Stomach (tissue), 19 donors: ENCODE measurements at places on chromosomes 6 and 20.

DNA sequence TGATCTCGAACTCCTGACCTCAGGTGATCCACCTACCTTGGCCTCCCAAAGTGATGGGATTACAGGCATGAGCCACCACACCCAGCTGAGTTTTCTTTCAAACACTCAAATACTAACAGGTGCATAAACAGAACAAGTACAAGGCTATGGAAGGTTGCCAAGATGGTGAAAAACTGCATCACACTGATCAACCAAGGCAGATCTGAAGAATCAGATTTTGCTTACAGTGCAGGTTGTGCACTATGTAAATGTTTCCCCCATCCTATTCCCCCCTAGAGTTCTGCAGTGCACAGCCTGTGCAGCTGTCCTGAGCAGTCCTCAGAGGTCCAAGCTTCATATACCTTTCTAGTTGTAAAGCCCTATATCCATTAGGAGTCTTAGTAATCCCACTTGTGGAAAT is 73.0 kb downstream of the GFRA4 start:
- H3K27ac ChIP-seq: no peak overlapping the region
- no peaks in the 10 kb centered on the region for H3K4me1 ChIP-seq

- no peak overlapping the region for H3K27ac ChIP-seq
- peaks cover 29% of the 10 kb centered on the region for H3K4me1 ChIP-seq
- no peak overlapping the region for H3K4me3 ChIP-seq
- peaks cover 21% of the 10 kb centered on the region for H3K36me3 ChIP-seq
- no peak for DNase-seq
- H3K27me3 ChIP-seq: no peaks in the 10 kb centered on the region
Measured at GRCh38 chr6:34586327-34587040, 30.4 kb upstream of the SPDEF start.

- no peaks in the 10 kb centered on the region for H3K36me3 ChIP-seq
- H3K4me3 ChIP-seq: no peak overlapping the region
- no peak overlapping the region for H3K27ac ChIP-seq
- H3K27me3 ChIP-seq: no peaks in the 10 kb centered on the region
- H3K4me1 ChIP-seq: no peaks in the 10 kb centered on the region
Measured at GRCh38 chr6:164078532-164079274, 664.2 kb downstream of the QKI start.

- no peak overlapping the region for H3K4me3 ChIP-seq
- H3K36me3 ChIP-seq: peaks cover 31% of the 10 kb centered on the region
- H3K4me1 ChIP-seq: no peaks in the 10 kb centered on the region
- no peak overlapping the region for H3K27ac ChIP-seq
- DNase-seq: no peak
Measured at GRCh38 chr6:144854654-144855053, 569.5 kb downstream of the UTRN start.

DNA sequence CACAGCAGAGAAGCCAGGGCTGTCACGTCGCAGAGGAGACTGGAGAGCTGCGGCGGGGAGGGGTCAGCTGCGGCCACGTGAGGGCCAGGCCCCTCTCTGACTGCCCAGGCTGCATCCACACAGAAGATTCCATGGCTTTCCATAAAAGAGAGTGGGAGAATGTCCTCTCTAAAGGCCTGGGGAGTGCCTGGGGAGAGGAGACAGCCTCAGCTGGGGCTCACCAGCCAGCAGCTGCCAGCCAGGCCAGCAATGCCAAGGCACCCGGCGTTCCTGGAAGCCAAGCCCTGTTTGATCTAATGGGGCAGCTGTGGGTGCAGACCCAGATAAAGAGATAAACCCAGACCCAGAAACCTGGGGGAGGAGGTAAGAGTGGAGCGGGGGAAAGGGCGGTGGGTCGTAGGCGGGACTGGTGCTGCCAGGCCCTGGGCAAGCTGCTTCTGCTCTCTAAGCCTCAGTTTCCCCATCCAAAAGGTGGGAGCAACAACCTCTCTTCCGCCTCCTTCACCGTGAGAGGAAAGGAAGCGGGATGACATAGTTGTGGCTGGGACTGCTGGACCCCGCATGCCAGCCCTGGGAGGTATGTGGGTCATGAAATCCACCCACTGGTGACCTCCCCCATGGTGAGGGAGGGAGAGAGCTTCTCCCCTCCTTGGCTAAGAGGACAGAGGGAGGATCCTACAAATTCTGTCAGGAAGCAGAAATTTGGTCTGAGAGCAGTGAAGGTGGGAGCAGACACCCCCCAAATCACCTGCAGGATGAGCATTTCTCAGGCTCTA is 3.1 kb upstream of the OSBPL2 start:
- peak overlapping the region; percentile 57 for H3K27ac ChIP-seq
- peaks cover 32% of the 10 kb centered on the region for H3K4me1 ChIP-seq
- peak; percentile 80 for DNase-seq

DNA sequence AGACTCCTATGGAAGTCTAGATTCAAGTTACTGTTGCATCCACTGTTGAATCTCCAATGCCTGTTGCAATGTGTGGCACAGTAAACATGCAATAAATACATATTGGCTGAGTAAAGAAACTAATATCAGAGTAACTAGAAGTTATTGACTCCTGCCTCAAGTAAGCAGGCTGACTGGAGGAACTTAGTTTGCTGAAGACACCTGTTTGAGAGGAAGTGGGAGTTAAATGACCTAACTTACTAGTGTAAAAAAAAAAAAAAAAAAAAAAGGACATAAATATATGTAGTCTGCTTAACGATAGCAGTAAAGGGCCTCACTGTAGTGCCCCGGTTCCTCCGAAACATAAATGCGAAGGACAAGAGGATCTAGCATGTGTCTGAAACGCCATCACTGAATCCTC is 249.8 kb upstream of the PRDM1 start:
- no peak for DNase-seq
- H3K4me1 ChIP-seq: no peaks in the 10 kb centered on the region
- H3K27me3 ChIP-seq: no peaks in the 10 kb centered on the region
- no peak overlapping the region for H3K27ac ChIP-seq

GRCh38 chr6:1212919-1213318 is 99.0 kb upstream of the FOXQ1 start:
- DNase-seq: no peak
- no peak overlapping the region for H3K27ac ChIP-seq
- H3K36me3 ChIP-seq: no peaks in the 10 kb centered on the region
- no peaks in the 10 kb centered on the region for H3K4me1 ChIP-seq

DNA sequence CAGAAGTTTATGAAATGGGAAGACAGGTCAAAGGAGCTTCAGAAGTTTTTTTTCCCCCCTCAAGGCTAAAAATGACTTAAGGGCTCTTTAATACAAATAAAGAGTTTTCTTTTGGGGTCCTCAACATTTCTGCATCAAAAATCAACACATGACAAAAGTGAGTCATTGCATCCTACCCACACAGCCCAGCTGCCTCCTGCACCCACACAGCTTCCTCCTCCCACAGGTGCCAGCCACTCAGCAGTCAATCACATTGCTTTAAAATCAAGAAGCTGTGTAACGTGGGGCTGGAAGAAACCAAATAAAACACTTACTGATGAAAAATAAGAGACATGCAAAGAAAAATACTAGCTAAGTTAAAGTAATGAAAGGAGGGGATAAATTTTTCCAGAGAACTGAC is 68.5 kb downstream of the MAP3K5 start:
- H3K27me3 ChIP-seq: no peaks in the 10 kb centered on the region
- peaks cover 8% of the 10 kb centered on the region for H3K4me1 ChIP-seq
- H3K4me3 ChIP-seq: no peak overlapping the region
- no peak overlapping the region for H3K27ac ChIP-seq

DNA sequence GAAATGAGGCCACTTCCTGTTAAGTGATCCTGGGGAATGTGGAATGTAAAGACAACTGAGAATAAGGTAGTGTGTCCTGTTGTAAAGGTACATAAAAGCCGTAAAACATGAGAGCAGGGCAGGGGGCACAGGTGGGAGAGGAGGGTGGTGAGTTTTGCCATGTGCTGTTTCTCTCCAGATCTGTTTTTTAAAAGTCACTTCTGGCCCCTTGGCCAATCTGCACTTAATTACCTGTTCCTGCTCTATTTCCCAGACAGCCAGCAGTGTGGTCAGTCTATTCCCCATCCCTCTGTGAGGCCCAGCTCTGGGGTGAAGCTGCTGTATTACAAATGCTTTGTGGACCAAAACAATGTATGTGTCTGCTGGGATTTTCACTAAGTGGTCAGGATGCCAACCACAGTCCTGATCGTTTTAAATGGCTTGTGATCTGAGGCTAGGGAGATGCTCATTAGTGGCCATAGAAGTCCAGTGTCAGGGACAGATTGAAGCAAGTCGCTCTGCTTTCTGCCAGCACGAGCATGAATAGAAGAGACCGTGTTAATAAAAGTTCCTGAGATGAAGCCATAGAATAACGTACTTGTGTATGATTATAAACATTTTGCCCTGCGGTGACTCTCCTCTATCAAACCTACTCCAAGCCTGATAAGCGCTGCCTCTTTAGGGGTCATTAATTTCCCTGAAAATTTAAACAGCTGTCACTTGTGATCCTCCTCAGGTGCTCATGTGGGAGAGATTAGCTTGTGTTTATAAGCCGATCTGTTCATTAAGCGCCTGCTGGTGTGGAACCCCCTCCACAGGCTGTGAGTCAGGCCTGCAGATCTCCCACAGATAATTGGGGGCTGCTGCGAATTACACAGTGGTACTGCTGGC is 111.8 kb upstream of the CENPW start:
- DNase-seq: no peak
- no peak overlapping the region for H3K27ac ChIP-seq
- H3K36me3 ChIP-seq: no peaks in the 10 kb centered on the region
- H3K4me3 ChIP-seq: no peak overlapping the region
- H3K27me3 ChIP-seq: no peaks in the 10 kb centered on the region

DNA sequence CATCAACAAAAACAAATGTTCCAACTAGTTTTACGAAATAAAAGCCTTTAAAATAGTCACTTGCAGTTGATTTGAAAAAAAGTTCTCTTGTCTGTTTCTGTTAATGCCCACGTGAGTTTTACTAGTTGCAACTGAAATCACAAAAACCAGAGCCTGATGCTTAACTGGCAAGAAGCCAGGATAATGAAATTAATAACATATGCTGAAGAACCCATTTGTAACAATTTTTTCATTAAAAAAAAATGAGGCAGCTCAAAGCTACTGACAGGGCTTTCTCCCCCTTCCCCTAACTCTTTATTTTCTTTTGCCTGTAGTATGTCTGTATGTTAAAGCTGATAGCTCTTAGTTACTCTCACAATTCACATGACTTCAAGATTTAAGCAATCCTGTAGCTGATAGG is 132.7 kb upstream of the EYA4 start:
- no peak overlapping the region for H3K4me3 ChIP-seq
- no peaks in the 10 kb centered on the region for H3K27me3 ChIP-seq
- H3K27ac ChIP-seq: no peak overlapping the region
- no peak for DNase-seq
- H3K4me1 ChIP-seq: no peaks in the 10 kb centered on the region
